ENCODE measurements at places on chromosomes 6 and 20.

DNA sequence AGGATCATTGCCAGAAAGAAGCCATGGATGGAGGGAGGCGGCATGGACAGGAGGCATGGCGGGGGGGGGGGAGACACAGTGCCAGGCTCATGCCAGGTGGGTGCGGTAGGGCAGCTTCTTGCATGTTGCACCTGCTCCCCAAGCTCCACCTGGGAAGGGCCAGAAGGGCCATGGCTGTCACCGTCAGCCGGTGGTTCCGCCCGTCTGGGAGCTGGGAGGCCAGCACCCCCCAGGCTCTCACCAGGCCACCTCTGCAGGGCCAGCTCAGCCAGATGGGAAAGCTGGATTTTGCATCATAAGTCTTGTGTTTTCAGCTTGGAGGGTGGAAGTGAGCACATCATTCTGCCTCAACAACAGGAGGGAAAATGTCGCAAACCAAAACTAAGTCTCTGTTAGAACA, 404.7 kb downstream of the TAF4 start:
- DNase-seq: no peak

DNA sequence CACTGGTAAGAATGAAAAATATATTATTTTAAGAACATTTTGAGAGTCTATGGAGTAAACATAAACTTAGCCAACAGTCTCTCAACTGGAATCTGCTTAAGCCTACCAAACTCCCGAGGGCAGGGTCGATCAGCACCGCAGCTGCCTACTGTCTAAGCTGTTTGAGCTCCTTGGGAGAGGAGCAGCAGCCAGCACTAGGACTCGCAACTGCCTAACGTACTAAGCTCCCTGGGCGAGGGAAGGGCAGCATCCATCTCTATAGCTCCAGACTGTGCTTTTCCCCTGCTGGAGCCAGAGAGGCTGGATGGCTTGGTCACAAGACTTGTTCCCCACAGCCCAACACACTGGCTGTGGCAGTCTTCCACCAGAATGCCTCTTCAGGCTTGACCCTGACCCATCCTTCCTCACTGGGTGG, 96.4 kb downstream of the MOXD1 start:
- no peak for DNase-seq

- peak; percentile 47 for DNase-seq
Measured at GRCh38 chr6:33950891-33951889, 147.4 kb upstream of the MLN start.

- no peak for DNase-seq
Measured at GRCh38 chr20:17869295-17869994, 99.1 kb downstream of the SNX5 start.

GRCh38 chr6:45991189-45991588, 24.5 kb downstream of the CLIC5 start:
- DNase-seq: no peak

DNA sequence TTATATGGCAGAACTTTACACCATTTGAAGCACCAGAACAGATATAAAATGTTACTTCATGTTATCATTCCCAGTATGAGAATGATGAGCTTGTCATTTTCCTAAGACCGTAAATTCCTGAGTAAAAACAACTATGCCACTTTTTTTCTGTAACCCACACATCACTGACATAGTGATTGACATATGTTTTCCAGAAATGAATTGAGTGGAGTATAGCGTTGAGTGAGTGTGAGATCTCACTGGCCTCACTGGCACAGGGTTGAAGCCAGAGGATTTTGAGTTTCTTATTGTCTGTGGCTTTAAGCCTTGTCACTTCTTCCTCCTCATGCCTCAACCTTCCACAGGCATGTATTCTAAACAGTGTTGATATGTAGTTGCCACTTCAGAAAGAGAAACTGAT, 62.3 kb downstream of the PDE7B start:
- DNase-seq: no peak

DNA sequence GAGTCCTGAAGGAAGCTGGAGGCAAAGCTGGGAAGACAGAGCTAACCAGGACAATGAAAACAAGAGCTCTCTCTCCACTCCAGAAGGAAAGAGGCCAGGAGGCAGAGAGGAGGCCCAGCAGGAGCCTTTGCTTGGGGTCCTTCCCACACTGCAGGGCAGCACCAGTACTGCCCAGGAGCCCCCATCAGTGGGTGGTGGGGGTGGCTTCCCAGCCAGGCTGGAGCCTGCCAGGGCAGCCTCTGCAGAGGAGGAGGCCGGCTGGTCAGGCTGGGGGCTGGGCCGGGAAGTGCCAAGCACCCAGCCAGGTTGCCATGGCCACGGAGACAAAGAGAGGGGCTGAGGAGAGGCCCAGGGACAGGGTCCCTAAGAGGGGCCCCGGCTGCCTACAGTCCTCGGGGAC, 33.4 kb downstream of the PREX1 start:
- DNase-seq: no peak

DNA sequence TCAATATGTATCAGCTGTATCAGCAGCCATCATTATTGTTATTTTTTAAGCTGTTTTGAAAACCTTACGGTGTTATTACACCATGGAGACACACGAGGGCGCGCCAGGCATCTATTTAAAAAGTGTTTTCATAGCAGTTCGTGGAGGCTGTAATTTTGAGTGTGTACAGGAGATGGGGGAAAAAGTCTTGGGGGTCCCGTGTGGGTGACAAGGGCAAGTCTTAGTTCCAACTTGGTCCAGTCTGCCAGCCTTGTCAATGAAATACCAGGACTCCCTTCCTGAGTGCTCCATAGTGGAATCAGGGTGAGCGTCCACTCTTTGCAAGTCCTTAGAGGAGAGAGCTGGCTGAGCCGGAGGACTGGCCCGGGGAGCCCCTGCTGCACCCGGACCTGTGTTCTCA, 43.3 kb downstream of the SLC2A10 start:
- DNase-seq: no peak

GRCh38 chr6:88709819-88710246, 253.6 kb downstream of the RNGTT start:
- no peak for DNase-seq

GRCh38 chr6:29791786-29792122, 35.9 kb upstream of the HLA-G start:
- DNase-seq: no peak

DNA sequence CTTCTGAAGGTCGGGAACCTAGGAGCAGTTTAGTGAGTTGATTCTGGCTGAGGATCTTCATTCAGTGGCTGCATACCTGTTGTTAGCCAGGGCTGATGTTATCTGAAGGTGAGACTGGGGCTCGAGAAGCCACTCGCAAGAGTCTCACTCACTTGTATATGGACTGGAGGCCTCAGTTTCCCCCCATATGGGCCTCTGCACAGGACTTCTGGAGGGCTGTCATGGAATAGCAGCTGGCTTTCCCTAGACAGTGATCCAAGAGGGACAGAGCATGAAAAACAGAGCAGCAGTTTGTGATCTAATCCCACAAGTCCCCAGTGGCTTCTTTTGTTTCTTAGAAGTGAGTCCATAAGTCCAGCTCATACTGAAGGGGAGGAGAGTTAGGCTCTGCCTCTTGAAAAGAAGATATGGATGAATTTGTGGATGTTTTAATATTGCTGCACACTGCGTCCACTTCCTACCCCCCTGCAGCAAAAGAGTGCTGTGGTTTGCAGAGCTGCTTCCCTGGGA, 623.4 kb downstream of the CDH26 start:
- no peak for DNase-seq

GRCh38 chr6:100346828-100347227, 117.9 kb downstream of the SIM1 start:
- DNase-seq: no peak

- DNase-seq: no peak
Measured at GRCh38 chr6:149716181-149716963, 1.5 kb downstream of the LATS1 start.

DNA sequence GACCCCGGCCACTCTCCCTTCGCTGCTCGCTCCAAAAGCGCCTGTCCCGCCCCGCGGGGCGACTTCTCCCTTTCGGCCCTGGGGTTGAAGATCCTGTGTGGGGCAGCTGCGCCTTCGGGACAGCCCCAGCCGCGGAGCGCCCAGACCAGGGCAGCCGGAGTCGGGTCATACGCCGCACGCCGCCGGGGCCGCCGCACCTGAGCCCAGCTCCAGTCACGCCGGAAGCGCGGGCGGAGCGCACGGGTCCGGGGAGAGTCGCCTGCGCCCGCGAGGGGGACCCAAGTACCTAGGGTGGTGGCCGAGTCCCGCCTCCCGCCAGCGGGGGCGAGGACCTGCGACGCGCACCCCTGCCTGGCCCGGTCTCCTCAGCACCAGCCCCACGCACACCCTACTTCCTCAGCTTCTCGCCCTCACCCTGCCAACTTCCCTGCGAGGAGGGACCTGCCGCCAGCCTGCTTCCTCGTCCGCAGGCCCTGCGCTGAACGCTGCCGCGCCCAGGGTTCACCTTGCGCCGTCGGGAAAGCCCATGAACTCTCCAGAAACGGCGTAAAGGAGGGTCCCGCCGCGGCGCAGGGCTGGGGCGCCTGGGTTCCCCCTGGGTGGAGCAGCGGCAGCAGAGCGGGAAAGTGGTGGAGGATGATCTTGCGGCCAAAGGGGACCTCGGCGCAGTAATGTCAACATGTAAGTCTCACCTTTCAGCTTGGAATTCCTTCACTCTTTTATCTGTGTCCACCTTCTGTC, at the start of gene ADGRG6:
Gene ADGRG6 (plus strand): TSS at position 357 of the 741 bp plus-strand sequence. CDS start 323 bp downstream, at position 680.
- no peak for DNase-seq

DNA sequence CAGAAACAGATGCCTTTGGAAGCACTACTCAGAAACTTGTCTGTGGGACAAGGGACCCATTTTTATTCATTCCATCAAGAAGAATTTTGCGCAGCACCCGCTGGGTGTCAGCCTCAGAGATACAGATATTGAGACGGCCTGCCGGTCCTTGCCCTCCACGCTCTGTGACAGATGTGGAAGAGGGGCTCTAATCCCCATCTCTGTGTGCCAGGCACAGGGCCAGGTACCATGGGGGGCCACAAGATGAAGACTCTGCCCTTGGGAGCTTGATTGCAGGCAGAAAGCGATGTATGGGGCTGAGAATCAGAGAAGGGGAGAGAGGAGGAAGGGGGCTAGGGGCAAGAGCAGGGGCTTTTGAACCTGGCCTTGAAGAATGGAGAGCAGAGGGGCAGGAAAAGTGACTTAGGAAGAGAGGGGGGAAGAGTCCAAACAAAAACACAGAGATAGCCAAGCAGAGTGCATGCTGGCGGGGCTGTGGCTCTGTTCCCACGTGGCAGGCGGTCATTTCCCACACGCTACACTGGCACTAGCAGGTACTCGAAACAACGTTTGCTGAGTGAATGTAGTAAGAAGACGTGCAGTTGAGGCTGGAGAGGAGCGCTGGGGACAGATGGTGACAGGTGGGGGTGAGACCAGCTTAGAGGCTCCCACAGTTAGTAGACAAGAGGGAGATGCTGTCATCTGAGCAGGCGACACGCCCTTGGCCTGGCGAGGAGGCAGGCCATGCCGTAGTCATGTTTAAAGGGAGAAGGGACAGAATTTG, 170.3 kb upstream of the SNX9 start:
- DNase-seq: no peak

- DNase-seq: no peak
Measured at GRCh38 chr20:63931735-63932134, 24.5 kb downstream of the UCKL1 start.

DNA sequence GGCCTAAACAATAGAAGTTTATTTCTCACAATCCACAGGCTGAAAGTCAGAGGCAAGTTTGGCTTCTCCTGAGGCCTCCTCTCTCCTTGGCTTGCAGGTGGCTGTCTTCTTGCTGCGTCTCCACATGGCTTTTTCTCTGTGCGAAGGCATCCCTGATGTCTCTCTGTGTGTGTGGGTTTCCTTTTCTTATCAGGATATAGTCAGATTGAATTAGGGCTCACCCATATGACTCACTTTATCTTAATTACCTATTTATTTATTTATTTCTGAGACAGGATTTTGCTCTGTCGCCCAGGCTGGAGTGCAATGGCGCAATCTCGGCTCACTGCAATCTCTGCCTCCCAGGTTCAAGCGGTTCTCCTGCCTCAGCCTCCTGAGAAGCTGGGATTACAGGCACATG, 30.7 kb downstream of the LINC00237 start:
- no peak for DNase-seq

DNA sequence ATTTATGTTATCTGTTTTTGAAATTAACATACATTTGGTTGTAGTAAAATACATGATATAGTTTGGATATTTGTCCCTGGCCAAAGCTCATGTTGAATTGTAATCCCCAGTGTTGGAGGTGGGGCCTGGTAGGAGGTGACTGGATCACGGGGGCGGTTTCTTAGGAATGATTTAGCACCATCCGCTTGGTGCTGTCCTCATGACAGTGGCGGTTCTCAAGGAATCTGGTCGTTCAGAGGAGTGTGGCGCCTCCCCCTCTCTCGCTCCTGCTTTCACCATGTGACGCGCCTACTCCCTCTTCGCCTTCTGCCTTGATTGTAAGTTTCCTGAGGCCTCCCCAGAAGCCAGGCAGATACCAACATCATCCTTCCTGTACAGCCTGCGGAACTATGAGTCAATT, 29.0 kb downstream of the CTCFL start:
- DNase-seq: no peak

DNA sequence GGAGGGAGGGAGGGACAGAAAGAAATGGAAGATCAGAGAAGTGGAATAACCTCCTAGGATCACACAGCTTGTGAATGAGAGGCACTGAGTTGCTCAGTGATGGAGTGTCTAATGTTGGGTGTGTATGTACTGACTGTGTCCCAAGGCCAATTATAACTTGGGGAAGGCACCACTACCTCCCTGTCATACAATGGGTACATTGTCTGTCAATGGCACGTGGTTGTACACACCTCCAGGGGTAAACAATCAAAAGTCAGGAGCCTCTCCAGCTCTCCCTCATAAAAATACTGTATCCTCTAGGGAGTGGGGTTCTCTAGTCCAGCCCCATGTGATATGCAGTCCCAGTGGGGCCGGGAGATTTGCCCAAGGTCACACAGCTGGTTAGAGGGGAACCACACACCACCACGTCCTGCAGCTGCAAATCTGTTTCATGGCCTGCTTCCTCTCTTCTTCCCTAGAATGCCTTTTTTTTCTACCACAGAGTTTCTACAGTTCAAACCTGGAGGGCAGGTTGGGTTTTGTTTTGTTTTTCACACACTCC, 112.5 kb downstream of the SNX5 start:
- no peak for DNase-seq

GRCh38 chr20:54170026-54170471, 3.7 kb downstream of the CYP24A1 start:
- no peak for DNase-seq

DNA sequence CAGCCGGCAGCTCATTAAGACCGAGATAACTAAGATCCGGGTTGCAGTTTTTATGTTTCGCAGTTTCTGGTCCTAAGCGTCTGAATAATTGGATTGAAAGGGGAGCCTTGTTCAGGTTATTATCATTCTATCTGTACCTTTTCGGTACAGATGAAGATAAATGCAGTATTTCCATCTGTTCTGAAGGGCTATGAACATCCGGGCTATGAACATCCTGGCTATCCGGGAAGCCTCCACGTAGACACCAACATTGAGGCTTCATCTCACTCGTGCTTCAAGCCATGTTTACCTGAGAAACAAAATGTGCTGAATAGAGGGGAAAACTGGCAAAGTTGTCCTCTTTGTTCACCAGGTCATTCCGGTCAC, 399 bp upstream of the REPS1 start:
- DNase-seq: no peak

- DNase-seq: no peak
Measured at GRCh38 chr20:41076776-41077175, 48.2 kb downstream of the TOP1 start.

DNA sequence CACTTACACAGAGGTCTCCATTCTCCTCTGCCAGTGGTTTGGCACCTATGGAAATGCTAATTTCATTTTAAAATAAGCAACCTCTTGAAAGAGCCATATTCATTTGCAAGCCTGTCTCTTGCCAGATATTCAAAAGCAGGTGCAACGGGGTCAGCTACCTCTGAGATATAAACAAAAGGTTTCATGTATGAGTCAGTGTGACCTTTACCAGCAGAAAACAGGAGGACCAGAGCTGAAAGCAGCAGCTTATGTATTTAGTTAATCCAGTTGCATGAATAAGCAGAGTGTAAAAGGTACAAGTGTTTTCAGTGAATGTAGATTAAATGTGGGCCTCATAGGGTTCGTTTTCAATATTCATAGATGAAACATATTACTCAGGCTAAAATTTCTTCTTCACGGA, 56.0 kb downstream of the TENT5A start:
- DNase-seq: no peak

Measured in NCI-H187 (cell line).